ENCODE measurements at places on chromosomes 1 and 21. TPM values are rescaled to one million over a fixed set of nuclear protein-coding genes. Genes with fewer than 3 reads are reported as not detected.

HAPLN2 gene
- 1.3 TPM for total RNA-seq

ERICH3 gene
- 2.8 TPM for total RNA-seq

PTGER3 gene
- 6.5 TPM for total RNA-seq

MATN1 gene
- 1.7 TPM for total RNA-seq

EPHA2 gene
- total RNA-seq, result 109 TPM

SPATA17 gene
- 0.36 TPM for total RNA-seq

ERI3 gene
- 42.6 TPM for total RNA-seq

EPS8L3 gene
- not detected for total RNA-seq

CHODL gene
- 0.46 TPM for total RNA-seq

- H3K36me3 ChIP-seq, result peaks cover 10% of the 10 kb centered on the region
- DNase-seq, result no peak
- H3K27ac ChIP-seq, result no peak overlapping the region
- peaks cover 12% of the 10 kb centered on the region for H3K4me1 ChIP-seq
- H3K27me3 ChIP-seq, result peaks cover 1% of the 10 kb centered on the region
These were observed 41.9 kb downstream of the CACNA1E start for GRCh38 chr1:181525104-181525721.

- no peaks in the 10 kb centered on the region for H3K36me3 ChIP-seq
- H3K4me1 ChIP-seq, result peaks cover 30% of the 10 kb centered on the region
- no peak overlapping the region for H3K27ac ChIP-seq
- DNase-seq, result no peak
- H3K27me3 ChIP-seq, result peaks cover 1% of the 10 kb centered on the region
These were observed 223.9 kb downstream of the ST6GALNAC3 start for GRCh38 chr1:76298399-76298798.

GRCh38 chr1:23885222-23885621, 17.1 kb upstream of the FUCA1 start:
- DNase-seq, result no peak
- H3K27me3 ChIP-seq, result peaks cover 1% of the 10 kb centered on the region
- H3K27ac ChIP-seq, result no peak overlapping the region
- H3K4me1 ChIP-seq, result peaks cover 4% of the 10 kb centered on the region
- H3K36me3 ChIP-seq, result no peaks in the 10 kb centered on the region

- no peak for DNase-seq
- peaks cover 6% of the 10 kb centered on the region for H3K27me3 ChIP-seq
- no peak overlapping the region for H3K4me3 ChIP-seq
- peaks cover 2% of the 10 kb centered on the region for H3K4me1 ChIP-seq
These were observed 56.5 kb upstream of the BCAR3 start for GRCh38 chr1:93738075-93738622.

DNA sequence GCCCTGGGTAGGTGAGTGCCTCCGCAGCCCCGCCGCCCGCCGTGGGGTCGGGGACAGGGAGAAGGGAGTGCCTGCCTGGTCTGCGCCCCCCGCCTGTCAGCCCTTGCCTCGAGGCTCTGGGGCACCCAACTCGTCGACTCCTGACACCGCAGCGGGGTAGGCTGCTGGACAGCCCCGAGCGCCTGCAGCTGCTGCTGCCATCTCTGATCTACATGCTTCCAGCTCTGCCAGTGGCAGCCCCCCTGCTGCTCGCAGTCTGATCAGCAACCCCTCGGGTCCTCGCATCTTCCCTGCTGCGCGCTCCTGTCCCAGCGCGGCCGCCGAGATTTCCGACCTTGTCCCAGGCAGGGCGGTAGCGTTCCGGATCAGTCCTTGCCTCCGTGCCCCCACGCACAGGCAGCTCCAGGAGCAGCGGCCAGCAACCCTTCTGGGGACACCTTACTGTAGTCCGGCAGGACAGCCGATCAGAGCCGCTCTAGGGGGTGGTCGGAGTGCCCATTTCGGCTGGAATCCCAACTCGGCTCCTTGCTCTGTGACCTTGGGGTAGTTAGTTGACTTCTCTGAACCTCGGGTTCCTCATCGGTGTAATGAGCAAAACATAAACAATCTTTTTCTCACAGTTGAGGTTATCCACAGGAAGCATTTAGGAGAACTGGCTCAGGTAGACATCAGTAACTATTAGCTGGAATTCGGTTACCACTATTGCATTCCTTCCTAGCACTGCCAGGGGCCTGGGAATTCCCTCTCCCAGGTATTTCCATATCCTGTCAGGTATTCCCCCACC, 540 bp downstream of the BCAN start:
- no peak for DNase-seq
- H3K27ac ChIP-seq, result peak overlapping the region; percentile 57
- peaks cover 22% of the 10 kb centered on the region for H3K27me3 ChIP-seq
- peak overlapping the region; percentile 73 for H3K4me3 ChIP-seq
- H3K4me1 ChIP-seq, result peaks cover 12% of the 10 kb centered on the region

DNA sequence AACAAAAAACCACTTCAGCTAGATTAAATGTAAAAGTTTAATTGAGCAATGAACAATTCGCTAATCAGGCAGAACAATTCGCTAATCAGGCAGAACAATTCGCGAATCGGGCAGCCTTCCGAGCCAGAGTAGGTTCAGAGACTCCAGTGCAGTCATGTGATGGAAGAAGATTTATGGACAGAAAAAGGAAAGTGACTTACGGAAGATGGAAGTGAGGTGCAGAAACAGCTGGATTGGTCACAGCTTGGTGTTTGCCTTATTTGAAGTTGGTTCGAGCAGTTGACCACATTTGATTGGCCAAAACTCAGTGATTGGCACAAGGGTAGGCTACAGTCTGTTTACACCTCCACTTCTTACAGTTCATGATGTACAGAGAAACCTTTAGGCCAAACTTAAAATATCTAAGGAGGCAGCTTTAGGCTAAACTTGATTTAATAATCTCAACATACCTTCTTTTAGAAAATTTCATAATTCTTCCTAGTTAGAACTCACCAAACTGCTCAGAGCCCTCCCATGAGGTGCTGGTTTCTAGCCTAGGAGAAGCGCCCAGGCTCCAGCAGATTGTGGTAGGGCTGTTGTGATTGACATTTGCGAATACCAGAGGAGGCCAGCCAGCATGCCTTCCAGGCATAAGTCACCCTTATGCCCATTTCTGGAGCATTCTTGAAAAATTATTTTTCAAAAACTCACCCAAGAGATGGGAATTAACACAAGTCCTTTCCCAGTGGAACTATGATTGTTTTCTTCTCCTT, 22.8 kb upstream of the KCNC4 start:
- peaks cover 13% of the 10 kb centered on the region for H3K4me1 ChIP-seq
- H3K36me3 ChIP-seq, result peaks cover 25% of the 10 kb centered on the region
- peaks cover 6% of the 10 kb centered on the region for H3K27me3 ChIP-seq
- H3K27ac ChIP-seq, result no peak overlapping the region
- no peak overlapping the region for H3K4me3 ChIP-seq
- no peak for DNase-seq

- no peak overlapping the region for H3K4me3 ChIP-seq
- H3K4me1 ChIP-seq, result no peaks in the 10 kb centered on the region
- no peak for DNase-seq
- H3K36me3 ChIP-seq, result no peaks in the 10 kb centered on the region
- no peak overlapping the region for H3K27ac ChIP-seq
These were observed 268.9 kb downstream of the HHAT start for GRCh38 chr1:210597555-210598134.

DNA sequence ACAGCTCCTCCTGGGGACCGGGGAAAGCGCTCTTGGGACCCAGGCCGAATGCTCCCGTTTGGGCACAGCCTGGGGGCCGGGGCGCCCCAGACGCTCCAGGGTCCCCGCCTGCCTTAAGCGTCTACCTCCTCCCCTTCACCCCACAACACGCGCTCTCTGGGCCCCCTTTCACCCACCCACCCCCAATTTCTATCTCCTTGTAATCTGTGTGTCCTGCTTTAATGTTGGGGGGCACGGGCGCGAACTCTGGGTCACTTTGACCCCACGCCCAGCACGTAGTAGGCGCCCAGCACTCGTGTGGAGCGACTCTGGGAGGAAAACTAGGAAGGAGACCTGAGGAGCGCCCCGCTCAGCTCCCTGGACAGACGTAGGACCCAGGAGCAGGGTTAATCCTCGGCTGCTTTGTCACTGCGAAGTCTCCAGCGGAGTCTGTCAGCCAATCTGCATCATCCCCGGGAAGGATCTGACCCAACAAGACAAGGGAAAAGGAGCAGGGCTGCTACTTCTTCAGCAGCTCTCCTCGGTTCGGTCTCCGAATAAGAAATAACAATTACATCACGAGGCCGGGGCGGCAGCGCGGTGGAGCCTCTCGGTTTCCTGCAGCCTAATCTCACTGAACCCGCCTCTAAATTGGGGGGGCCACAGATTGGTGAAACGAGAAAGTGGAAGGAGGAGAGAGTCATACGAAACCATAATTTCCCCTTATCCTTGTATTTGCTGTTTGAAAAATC, 757 bp upstream of the NRIP1 start:
- H3K36me3 ChIP-seq, result peaks cover 12% of the 10 kb centered on the region
- peak overlapping the region; percentile 97 for H3K4me3 ChIP-seq
- H3K27me3 ChIP-seq, result peaks cover 20% of the 10 kb centered on the region
- DNase-seq, result peak; percentile 51
- peaks cover 41% of the 10 kb centered on the region for H3K4me1 ChIP-seq

- peak overlapping the region; percentile 98 for H3K4me3 ChIP-seq
- H3K4me1 ChIP-seq, result peaks cover 24% of the 10 kb centered on the region
- peak overlapping the region; percentile 97 for H3K27ac ChIP-seq
These were observed 524 bp downstream of the TP53BP2 start for GRCh38 chr1:223845037-223845809.

DNA sequence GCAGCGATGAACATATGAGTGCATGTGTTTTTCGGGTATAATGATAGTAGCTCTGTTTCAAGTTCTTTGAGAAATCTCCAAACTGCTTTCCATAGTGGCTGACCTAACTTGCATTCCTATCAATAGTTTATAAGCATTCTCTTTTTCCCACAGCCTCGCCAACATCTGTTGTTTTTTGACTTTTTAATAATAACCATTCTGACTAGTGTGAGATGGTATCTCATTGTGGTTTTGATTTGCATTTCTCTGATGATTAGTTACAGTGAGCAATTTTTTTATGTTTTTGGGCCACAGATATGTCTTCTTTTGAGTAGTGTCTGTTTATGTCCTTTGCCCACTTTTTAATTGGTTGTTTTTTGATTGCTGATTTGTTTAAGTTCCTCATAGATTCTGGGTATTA, 10.6 kb upstream of the RUNX1 start:
- no peaks in the 10 kb centered on the region for H3K36me3 ChIP-seq
- no peak overlapping the region for H3K4me3 ChIP-seq
- no peaks in the 10 kb centered on the region for H3K27me3 ChIP-seq
- no peak overlapping the region for H3K27ac ChIP-seq
- no peak for DNase-seq

GRCh38 chr1:211639475-211640300, 35.7 kb downstream of the NEK2 start:
- no peaks in the 10 kb centered on the region for H3K36me3 ChIP-seq
- H3K27me3 ChIP-seq, result peaks cover 4% of the 10 kb centered on the region
- no peak overlapping the region for H3K27ac ChIP-seq
- no peak overlapping the region for H3K4me3 ChIP-seq
- no peak for DNase-seq

GRCh38 chr1:70396607-70397006, 14.5 kb upstream of the CTH start:
- H3K27ac ChIP-seq, result no peak overlapping the region
- peaks cover 1% of the 10 kb centered on the region for H3K27me3 ChIP-seq
- H3K4me3 ChIP-seq, result no peak overlapping the region
- DNase-seq, result no peak
- no peaks in the 10 kb centered on the region for H3K4me1 ChIP-seq

- no peak for DNase-seq
- no peak overlapping the region for H3K27ac ChIP-seq
- no peaks in the 10 kb centered on the region for H3K27me3 ChIP-seq
- no peaks in the 10 kb centered on the region for H3K36me3 ChIP-seq
- no peak overlapping the region for H3K4me3 ChIP-seq
These were observed 228.3 kb downstream of the NCAM2 start for GRCh38 chr21:21226472-21226871.

GRCh38 chr1:178921499-178921898, 50.6 kb upstream of the ANGPTL1 start:
- no peaks in the 10 kb centered on the region for H3K27me3 ChIP-seq
- DNase-seq, result no peak
- no peak overlapping the region for H3K4me3 ChIP-seq

DNA sequence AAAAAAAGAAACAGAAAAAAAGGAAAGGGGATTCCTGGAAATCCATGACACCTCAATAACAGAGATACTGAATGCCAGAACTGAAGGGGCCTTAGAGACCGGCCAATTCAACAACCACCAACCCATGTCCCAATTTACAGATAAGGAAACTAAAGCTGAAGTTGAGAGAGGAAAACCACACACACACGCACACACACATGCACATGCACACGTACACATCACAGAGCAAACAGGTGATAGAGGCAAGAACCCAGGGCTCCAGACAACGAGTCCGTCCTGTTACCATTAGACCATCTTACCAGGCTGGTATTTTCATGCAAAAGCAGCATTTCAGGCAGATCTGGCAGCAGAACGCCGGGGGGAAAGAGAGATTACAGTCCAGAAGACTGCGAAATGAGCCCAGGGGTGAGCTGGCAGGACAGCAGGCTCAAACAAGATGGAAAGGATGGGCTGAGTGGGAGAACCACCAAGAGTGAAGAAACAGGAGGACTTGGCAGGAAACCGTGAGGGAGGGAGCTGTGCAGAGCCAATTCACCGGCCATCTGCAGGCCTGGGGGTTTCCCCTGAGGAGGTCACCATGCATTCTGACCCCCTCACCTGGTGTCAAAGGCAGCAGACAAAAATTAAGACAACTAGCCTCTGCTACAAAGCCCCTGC, 43.5 kb downstream of the PAFAH2 start:
- H3K36me3 ChIP-seq, result peaks cover 24% of the 10 kb centered on the region
- DNase-seq, result no peak
- H3K4me3 ChIP-seq, result no peak overlapping the region
- H3K27me3 ChIP-seq, result peaks cover 2% of the 10 kb centered on the region
- peak overlapping the region; percentile 67 for H3K27ac ChIP-seq

DNA sequence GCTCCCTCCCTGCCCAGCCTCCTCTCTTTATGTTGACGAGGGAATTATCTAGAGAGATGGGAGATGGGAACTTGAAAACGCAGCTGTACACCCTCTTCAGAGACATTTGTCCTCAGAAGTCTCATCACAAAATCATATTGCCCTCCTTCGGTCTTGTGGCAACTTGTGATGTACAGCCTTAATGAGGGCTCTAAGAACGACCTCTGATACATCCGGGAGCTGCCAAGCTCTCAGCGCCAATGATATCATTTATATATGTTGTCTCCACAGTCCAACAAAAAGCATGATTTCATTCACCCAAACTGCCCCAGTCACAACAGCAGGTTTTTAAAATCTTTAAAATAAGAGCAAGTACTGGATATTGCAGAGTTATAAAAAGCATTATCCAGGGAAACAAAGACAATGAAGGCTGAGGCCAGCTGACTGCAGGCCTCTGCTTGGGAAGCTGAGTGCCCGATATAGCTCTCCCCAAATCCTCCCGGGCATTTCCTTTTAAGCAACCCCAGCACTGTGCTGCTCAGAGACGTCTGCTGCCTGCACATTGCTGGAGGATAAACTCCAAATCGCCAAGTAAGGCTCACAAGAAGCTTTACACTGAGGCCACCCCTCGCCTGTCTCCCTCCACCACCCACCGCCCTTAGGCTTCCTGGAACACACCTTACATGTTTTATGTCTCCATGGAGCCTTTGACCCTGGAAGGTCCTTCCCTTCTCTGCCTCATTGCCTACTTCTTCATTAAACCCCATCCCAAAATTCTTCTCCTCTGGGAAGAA, 236.1 kb downstream of the C1orf94 start:
- H3K4me3 ChIP-seq, result no peak overlapping the region
- no peaks in the 10 kb centered on the region for H3K27me3 ChIP-seq
- no peaks in the 10 kb centered on the region for H3K4me1 ChIP-seq

GRCh38 chr1:64060611-64061302, 142.7 kb upstream of the UBE2U start:
- no peak overlapping the region for H3K27ac ChIP-seq
- no peak for DNase-seq
- H3K27me3 ChIP-seq, result no peaks in the 10 kb centered on the region
- peaks cover 17% of the 10 kb centered on the region for H3K4me1 ChIP-seq
